Naive thymus-derived CD8-positive, alpha-beta T cell (primary cell): ENCODE measurements at places on chromosomes 1 and 21. TPM values are rescaled to one million over a fixed set of nuclear protein-coding genes. Genes with fewer than 3 reads are reported as not detected.

Gene SLC2A1
- total RNA-seq: 57.2 TPM

Gene CASQ2
- total RNA-seq: not detected

Gene SHCBP1L
- not detected for total RNA-seq

DNA sequence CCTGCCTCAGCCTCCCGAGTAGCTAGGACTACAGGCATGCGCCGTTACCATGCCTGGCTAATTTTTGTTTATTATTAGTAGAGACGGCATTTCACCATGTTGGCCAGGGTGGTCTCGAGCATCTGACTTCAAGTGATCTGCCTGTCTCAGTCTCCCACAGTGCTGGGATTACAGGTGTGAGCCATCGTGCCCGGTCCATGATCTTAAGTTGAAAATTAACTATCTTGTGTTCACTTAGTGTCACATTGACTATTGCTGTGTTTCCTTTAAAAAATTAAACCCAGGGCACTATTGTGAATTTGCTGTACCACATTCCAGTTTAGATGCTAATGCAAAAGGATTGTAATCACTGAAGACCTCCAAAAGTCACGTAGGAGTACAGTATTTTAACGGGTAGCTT, 14.1 kb downstream of the CMPK1 start:
- H3K4me3 ChIP-seq: no peak overlapping the region
- no peaks in the 10 kb centered on the region for H3K27me3 ChIP-seq
- H3K4me1 ChIP-seq: peaks cover 13% of the 10 kb centered on the region
- DNase-seq: no peak
- peaks cover 2% of the 10 kb centered on the region for H3K36me3 ChIP-seq

- no peak overlapping the region for H3K4me3 ChIP-seq
- DNase-seq: no peak
- peaks cover 40% of the 10 kb centered on the region for H3K36me3 ChIP-seq
- no peak overlapping the region for H3K27ac ChIP-seq
- H3K27me3 ChIP-seq: no peaks in the 10 kb centered on the region
Observed at GRCh38 chr1:100100202-100100601, 32.5 kb downstream of the SASS6 start.

DNA sequence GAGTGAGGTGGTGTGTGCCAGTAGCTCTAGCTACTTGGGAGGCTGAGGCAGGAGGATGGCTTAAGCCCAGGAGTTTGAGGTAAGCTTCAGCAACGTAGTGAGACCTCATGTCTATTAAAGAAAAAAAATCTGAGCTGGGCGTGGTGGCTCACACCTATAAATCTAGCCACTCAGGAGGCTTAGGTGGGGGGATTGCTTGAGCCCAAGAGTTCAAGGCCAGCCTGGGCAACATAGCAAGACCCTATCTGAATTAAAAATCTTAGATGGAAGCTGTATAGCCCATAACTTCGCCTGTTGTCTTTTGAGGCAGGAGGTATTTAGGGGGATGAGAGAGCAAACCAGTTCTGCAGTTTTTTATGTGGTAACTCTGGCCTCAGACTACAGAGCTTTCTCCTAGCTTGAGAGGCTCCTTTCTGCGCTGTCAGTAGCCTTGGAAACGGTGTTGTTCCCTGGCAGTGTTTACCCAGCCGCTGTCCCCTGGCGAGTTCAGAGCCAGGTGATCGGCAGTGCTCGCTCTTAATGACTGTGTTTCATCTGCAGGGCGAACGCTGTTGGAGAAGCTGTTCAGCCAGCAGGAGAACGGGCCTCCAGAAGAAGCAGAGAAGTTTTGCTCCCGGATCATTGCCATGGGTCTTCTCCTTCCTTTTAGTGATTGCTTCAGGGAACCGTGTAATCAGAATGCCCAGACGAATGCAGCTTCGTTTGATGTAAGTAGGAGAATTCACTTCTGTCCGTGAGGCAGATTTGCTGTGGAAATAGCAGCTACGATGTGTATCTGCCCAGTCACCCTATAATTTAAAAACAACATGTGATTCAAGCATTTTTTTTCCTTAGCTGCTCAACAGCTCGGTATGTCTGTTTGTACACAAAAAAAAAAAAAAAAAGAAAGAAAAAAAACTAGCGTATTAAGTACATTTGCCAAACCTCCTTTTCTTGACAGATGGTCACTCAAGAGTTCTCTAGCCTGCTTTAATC, 31.2 kb downstream of the FMN2 start:
- H3K4me3 ChIP-seq: no peak overlapping the region
- H3K36me3 ChIP-seq: no peaks in the 10 kb centered on the region
- no peak overlapping the region for H3K27ac ChIP-seq
